ENCODE measurements at places on chromosomes 4 and X. TPM values are rescaled to one million over a fixed set of nuclear protein-coding genes. Genes with fewer than 3 reads are reported as not detected.

- DNase-seq = no peak
Observed at GRCh38 chr4:169802873-169803272, 45.1 kb upstream of the HPF1 start.

DNA sequence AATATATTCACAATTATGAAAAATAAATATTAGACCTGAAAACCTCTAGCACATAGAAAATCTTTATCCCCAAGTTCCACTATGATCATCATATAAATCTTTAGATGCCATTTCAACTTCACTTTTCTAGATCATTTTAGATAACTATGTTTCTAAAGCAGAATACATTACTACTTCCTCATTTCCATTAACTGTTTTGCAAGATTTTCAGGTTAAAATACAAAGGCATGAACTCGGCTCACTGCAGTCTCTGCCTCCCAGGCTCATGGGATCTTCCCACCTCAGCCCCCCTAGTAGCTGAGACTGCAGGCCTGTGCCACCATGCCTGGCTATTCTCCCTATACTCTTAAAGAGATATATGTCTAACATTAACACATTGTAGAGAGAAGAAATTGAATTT is 1365.9 kb upstream of the AGA start:
- DNase-seq = no peak

GRCh38 chr4:73603271-73603710 is 16.9 kb downstream of the RASSF6 start:
- no peak for DNase-seq

DNA sequence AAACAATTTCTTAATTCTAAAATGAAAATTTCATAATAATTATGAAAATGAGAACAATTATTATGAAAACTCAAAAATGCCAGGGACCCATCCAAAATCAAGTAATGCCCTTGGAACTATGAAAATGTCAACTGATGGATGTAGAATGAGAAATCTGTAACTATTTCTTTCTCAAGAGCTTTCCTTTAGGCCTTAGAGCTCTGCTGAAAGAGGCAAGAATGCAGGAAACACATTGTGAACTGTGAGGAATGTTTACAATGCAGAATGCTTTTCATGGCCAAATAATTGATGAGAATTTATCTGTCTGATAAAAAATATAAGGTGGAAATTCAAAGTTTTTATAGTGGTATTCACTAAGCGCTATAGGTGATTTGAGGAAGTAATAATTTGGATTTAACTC is 207.1 kb upstream of the PCDH18 start:
- DNase-seq = no peak

DNA sequence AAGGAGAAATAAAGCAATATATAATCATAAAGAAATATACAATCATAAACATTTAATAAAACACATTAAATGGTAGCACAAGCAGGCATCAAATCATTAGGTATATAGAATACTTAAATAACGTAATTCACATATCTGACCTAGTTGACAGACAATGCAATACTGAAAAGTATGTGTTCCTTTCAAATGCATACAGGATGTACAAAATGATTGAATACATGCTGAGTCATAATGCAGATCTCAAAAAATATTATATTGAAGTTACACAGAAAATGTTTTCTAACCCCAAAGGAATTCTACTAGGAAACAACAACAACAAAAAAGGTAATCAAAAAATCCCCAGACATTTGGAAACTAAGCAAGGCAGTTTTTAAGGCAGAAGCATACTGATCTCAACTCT is 1072.0 kb upstream of the INTU start:
- DNase-seq = no peak

GRCh38 chrX:1026263-1027015 is 186.0 kb downstream of the CRLF2 start:
- DNase-seq = no peak

GRCh38 chr4:144709159-144709558 is 63.2 kb downstream of the HHIP start:
- DNase-seq = no peak

DNA sequence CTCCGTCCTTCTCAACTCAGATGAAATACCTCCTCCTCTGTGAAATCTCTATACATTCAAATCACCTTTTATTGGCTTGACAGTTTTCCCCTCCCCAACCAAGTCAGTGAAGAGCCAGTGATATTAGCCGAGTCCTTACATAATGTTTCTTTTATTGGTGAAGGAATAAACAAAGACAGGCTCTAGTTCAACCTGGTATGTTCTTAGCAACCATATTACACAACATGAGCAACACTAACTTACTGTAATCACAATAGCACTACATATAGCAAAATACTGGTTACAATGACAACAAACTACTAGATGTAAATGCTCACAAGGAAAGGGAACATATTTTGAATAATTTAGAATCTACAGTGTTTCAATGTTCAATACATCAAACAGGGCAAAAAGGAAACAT is 19.9 kb downstream of the DHX15 start:
- no peak for DNase-seq

- DNase-seq = peak; percentile 9
Observed at GRCh38 chr4:77100234-77100633, 24.4 kb upstream of the CCNI start.

GRCh38 chrX:108362026-108362425 is 76.2 kb downstream of the COL4A6 start:
- no peak for DNase-seq

Gene XAGE2
- total RNA-seq = not detected

Gene CYTL1
- 7.5 TPM for total RNA-seq

Gene EREG
- 0.50 TPM for total RNA-seq

Gene MAOB
- not detected for total RNA-seq

Gene CXCL3
- 0.50 TPM for total RNA-seq

Gene CNKSR2
- total RNA-seq = 0.96 TPM

Gene SPANXC
- not detected for total RNA-seq

Gene PROM1
- 13.9 TPM for total RNA-seq

Data from A673 (cell line).